Cerebellar cortex (tissue), 1 donor: ENCODE measurements at places on chromosomes 6 and 20.

GRCh38 chr6:71478834-71479541 is 190.4 kb downstream of the OGFRL1 start:
- no peak for DNase-seq

DNA sequence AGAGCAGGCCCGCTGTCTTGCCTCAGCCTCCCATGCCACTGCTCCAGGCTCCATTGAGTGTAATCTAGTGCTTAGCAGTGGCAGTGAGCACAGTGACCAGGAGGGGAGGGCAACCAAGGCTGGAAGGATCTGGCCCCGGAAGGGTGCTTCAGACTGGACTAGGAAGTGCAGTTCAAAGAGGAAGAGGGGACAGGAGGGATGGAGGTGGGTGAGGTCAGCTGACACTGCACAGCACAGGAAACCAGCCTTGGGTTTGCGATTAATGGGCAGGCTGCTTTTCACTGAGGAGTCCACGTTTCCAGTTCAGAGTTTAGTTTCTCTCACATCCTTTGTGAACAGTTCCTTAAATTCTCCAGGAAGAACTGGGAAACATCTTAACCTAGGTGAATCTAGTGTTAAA is 46.9 kb downstream of the CDS2 start:
- DNase-seq: no peak

DNA sequence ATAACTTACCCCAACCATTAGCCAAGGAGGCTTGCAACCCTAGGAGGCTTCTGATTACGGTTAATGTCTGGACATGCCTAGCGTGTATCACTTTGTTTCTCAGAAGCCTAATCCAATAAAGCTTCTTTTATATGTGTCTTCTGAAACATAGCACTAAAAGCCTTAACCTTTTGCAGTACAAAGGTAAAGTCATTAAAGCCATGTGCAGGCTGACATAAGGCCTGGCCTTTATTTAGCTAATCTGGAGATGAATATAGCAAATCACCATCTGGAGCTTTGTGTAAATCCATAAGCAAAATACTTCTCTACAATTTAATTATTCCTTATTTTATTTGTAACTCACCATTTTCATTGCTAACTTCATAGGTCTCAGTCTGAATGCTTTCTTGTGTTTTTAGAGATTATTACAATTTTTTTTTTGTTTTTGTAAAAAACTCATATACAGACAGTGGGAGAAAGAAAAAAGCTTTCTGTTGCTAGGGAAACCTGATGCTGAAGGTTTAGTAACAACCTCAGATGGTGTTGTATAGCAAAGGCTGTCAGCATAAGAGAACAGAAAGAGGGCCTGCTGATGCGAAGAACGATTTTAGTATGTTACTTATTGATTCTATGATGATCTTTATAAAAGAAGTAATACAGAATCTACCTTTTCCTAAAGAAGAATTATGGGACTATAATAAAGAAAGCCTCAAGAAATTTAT is at the start of gene EYS:
Gene EYS (minus strand): TSS at position 101 of the 701 bp plus-strand sequence. CDS start 211,816 bp downstream, outside the sequence.
- DNase-seq: no peak

DNA sequence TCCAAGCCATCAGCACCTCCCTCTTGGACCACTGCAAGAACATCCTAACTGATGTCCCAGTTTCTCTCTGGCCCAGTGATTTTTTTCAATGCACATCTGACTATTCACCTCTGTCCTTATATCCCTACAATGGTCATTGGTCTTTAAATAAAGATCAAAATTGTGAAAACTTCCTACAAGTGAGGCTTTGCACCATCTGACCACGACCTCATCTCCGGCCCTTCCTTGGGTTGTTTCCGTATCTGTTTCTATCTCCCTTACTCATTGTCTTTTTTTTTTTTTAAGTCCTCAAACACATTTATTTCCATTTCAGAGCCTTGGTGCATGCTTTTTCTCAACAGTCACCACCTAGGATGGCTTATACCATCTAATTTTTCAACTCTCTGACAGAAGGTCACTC is 88.1 kb downstream of the IPCEF1 start:
- no peak for DNase-seq

DNA sequence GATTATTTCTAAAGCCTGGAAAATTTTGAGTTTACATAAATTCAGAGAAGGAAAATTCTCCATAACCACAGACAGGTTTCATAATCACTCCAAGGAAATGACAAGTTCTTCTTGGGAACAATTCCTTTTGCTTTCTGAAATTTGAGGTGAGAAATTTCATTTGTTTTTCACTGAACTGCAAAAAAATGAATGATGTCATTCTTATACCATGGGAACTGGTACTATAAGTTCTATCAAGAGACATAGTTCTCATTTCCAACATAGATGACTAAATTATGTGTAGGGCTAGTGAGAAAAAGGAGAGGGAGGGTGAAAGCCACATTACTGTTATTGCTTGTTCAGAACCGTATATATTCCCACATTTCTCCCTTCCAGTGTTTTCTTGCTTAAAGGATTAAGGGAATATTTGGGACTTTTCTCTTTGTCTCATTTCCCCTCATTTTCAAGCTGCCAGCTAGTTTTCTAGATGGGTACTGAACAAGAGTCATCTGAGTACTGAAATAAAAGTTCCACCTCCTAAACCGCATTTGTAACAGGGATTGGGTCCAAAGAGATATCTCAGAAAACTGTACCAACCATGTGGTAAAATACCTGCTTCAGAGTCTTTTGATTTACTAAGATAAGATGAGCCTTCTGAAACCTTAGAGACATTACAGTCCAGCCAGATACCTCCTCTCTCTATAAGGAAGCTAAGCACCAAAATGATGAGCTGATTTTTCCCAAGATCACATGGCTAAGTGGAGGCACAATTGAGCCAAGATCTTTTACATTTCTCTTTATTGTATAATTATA is 144.3 kb upstream of the PRDM1 start:
- no peak for DNase-seq

DNA sequence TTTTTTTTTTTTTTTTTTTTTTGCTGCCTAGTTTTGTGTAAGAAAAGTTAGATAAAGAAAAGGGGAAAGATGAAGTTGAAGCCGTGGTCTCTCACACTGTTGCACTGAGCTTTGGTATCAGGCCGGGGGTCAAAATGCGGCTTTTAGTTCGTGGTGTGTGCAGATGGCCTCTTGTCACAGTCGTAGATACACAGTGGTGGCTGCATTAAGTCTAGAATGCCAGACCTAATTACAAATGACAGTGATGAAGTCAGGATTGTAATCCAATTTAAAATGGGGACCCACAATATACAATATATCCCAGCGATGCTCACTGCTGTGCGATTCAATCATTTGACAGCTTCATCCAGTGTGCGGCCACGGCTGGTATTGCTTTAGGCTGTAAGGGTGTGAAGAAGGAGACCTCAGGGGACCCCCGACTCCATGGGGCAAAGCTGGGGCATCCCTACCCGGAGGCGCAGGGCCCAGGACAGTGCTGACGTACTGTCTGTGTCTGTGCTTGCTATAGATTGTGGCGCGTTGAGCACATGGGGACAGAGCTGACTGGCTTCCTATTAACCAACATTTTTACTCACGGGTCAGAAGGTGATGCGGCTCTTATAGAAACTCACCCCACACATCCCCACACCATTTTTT is 210.0 kb upstream of the SOX4 start:
- no peak for DNase-seq

DNA sequence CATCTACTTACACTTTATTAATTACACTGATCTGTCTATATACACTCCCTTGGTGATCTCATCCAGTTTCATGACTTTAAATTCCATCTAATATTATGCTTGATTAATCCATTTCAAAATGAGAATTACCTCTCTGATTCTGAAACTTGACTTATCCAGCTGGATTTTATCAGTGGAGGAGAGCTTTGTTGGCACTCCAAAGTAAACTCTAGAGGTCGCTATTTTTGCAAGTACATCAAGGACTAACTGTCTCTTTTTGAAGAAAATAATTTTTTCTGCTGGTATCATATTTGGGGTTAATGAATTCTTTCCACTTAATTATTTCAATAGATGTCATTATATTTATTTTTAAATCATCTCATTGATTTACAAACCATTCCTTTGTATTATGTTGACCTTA is 630.3 kb upstream of the MAN1A1 start:
- DNase-seq: no peak

DNA sequence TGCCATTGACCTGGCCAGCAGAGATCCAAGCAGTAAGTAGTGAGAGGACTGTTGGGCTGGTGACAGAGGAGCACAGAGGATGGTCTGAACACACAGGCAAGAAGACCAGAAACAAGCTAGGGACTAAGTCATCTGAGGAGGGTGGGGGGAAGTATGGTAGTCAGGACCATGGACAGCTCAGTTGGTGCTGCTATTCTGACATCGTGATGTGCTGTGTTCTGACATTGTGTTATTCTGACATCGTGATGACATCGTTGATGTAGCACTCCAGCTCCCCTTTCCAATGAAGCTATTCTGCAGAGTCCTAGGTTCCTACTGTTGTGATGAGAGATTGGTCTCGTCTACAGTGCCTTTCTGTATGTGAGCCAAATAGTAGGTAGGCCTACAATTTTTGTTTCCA is 28.7 kb downstream of the CFAP206 start:
- peak; percentile 6 for DNase-seq

DNA sequence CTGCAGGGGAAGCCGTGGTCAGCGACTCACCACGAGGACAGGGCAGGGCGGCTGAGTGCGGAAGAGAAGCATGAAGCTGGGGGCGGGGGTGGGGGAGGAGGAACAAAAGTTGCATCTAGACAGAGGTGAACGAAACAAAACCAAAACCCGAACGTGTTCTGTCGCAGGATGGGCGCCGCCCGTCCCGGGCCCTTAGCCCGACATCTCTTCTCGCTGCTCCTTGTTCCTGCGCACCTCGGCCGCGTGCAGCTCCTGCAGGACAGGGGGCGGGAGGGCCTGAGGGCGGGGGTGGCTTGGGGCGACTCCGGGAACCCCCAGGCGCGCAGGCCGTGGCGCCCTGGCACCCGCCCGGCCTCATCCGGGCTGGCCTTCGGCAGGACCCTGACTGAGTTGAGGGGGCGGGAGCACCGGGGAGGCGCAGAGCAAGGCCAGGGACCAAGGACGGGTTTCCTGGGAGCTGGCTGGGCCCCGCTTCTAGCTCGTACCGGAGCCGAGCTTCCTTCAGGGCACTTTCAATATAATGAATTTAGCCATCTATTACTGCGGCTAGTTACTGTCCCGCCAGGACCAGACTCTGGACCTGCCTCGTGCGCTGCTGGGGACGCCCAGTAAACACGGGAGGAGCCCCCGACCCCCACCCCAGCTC is 12.0 kb downstream of the STMN3 start:
- no peak for DNase-seq
